Stimulated activated CD4-positive, alpha-beta T cell treated with anti-CD3 and anti-CD28 coated beads, Interleukin-12 subunit alpha, Interleukin-12 subunit beta, amount 100 ng/mL, for 4 hours (primary cell): ENCODE measurements at places on chromosomes 6 and 20.

GRCh38 chr6:105797286-105797979, 288.7 kb upstream of the PRDM1 start:
- no peak for DNase-seq

GRCh38 chr6:34630040-34630439, 66.5 kb downstream of the ILRUN start:
- DNase-seq: no peak

DNA sequence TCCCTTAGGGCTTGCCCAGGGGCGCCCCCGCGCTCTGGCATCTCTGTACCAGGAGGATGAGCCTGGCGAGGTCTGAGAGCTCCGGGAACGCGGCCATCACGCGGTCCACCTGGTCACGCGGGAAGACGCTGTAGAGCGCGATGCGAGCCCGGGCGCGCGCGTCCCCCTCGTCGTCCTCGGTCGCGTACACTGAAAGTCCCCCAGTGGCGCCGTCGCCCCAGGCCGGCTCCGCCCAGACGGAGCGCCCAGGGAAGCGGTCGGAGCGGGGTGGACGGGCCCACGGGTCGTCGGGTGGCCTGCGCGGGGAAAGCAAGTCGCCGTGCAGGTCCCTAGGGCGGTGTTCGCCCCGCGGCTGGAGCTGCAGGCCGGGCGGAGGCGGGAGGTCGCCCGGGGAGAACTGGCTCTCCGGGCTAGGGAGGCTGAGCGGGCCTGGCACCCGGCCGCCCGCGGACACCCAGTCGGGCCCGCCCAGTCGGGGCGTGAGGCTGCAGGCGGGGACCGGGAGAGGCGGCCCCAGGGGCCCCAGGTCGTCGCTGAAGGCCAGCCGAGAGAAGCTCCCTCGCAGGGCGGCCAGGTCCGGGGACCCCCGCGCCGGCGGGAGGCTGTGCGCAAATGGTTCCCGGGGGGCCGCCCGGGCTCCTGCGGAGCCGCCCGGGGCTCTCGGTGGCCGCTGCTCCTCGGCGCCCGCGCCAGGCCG, 34.0 kb downstream of the ZC3H12D start:
- no peak for DNase-seq

DNA sequence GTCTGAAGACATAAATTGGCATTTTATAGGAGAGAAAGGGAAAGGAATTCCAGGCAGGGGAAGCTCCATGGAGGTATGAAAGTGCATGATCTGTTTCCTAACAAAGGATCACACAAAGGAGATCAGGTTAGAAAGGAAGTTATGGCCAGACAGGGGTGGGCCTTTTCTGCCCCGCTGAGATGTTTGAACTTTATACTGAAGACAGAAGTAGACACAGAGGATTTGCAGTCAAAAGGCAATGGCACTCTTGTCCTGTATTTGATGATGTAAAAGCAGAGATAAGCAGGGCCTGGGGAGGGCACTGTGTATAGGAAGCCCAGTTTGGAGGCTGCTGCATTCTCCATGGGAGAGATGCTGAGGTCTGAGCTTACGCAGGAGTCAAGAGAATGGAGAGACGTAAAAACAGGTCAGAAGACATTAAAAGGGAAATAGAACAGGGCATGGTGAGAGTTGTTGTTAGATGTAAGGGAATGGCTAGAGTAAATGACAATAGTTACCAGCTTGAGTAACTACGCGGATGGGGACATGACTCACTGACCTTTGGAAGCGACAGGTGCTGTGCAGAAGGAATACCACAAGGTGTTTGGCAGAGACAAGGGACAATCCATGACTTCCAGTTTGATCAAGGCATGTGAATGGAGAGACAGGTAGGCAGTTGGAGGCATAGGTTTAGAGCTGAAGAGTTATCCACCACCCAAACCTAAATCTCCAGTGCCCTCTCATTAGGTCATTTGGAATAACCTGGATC, 190.6 kb upstream of the SASH1 start:
- DNase-seq: no peak

GRCh38 chr6:75460681-75461080, 32.9 kb downstream of the FILIP1 start:
- no peak for DNase-seq
